ENCODE measurements at places on chromosomes 1 and 21. TPM values are rescaled to one million over a fixed set of nuclear protein-coding genes. Genes with fewer than 3 reads are reported as not detected.

ANGPTL1 gene
- 2.8 TPM for total RNA-seq

PRUNE1 gene
- 20.4 TPM for total RNA-seq

MTARC1 gene
- 33.6 TPM for total RNA-seq

AKR7A3 gene
- total RNA-seq = 97.0 TPM

SLC45A1 gene
- 0.27 TPM for total RNA-seq

ETNK2 gene
- total RNA-seq = 0.40 TPM

THEM5 gene
- total RNA-seq = not detected

PSRC1 gene
- 36.0 TPM for total RNA-seq

CCDC190 gene
- total RNA-seq = not detected

RAB25 gene
- 213 TPM for total RNA-seq

PCP4 gene
- 6.5 TPM for total RNA-seq

All from colonic mucosa (tissue), 4 donors.